ENCODE measurements at places on chromosomes 4 and X.

DNA sequence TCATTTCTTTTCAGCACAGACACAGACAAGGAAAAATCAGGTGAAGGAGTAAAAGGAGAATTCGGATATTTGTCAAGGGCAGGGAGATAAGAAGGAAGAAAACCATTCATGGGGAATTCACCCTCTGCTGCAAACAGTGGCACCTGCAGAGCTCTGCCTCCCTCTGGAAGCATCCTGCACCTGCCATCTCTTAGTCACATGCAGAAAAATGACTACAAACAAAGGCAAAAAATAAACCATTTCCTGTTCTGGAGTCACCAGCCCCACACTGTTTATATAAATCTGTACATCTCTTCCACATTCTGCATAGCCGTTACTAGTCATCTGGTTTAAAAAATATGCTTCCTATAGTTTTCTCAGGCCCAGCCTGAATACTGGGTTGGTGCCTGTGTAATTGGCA lies 205.3 kb downstream of the ARAP2 start:
- no peak for DNase-seq

GRCh38 chr4:7973545-7973981 lies 33.9 kb upstream of the AFAP1 start:
- no peak for DNase-seq

GRCh38 chr4:7828793-7829301 lies 110.8 kb downstream of the AFAP1 start:
- no peak for DNase-seq

DNA sequence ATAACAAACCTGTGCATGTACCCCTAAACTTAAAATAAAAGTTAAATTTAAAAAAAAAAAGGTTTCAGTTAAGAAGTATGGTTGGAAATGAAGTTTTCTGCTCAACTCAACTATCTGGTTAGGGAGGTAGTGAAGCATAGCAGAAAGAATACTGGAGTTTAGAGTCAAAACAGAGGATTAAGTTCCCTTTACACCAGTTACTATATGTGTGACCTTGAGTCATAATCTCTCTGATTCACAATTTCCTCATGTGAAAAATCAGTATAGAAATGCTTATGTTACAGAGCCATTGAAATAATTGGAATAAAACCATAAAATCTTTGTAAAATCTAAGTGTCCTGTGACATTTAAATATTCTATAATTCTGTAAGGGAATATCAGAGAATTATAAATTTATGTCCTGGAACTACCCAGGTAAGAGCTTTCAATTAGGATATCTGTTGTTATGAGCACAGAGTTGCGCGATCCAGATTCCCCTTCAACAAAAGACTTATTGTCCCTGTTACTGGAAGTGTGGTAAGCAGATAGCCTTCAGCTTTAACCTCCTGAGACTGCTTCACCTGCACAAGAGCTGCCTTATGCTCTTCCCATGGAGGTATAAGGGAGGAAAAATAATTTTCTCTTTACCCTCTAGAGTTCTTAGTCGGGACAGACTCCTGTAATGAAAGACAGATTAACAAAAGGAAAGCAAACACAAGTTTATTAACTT lies 203.8 kb upstream of the NRK start:
- DNase-seq, result peak; percentile 72

- DNase-seq, result no peak
These were observed 291.8 kb downstream of the LDB2 start for GRCh38 chr4:16606691-16607090.

DNA sequence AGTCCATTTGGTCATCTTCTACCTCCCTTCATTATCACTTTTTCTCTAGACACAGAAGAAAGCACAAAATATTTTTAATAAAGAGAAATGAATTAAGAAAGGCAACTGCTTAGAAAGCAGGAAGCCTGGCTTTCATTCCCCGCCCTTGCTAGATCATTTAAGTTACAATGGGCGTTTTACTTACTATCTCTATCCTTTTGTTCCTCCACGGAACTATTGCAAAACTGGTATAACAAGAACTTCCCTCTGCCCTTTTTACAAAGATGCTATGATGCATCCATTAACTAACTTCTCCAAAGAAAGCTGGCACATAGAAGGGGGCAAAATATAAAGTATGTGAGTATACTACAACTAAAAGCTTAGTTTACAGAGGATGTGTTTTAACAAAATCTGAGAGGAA lies 434.5 kb upstream of the FTHL17 start:
- no peak for DNase-seq

DNA sequence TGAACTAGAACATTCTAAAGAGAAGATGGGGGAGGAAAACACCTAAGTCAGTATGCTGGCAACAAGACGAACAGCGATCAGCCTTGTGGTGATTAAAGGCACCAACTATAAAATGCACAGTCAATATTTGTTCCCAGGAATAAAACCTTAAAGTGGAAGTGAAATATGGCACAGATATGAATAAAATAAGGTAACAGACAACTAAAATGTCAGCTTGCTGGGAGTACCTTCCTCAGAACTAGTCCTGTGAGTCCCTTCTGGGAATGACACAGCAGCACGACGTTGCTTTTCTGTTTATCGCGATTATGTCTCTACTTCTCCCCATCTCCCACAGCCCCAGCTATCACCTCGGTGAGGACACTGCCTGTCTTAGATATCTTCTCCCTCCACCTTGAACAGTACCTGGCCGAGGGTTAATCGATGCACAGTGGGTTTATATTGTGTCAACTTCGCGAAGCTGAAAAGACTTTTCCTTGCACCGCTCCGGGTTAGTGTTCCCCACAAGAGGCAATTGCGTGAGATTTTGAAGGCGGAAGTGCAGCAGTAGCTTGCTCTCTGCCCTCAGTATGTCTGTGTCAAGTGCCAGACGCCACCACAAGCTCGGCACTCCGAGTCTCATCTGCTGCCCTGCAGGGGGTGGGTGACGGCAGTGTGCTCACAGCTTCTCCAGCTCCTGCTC lies 17.4 kb downstream of the MTNR1A start:
- no peak for DNase-seq

DNA sequence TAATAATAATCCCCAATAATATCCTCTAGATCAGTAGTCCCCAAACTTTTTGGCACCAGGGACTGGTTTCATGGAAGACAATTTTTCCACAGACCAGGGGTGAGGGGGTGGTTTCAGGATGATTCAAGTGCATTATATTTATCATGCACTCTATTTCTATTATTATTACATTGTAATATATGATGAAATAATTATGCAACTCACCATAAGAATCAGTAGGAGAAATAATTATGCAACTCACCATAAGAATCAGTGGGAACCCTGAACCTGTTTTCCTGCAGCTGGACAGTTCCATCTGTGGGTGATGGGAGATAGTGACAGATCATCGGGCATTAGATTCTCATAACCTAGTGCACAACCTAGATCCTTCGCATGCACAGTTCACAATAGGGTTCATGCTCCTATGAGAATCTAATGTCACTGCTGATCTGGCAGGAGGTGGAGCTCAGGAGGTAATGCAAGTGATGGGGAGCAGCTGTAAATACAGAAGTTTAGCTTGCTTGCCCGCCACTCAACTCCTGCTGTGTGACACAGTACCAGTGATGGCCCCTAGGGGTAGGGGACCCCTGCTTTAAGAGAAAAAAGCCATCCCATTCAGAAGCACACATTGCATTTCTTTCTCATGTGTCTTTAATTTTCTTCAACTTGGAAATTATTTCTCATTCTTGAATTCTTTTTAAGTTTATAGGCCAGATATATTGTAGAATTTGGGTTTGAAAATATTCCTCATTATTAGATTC lies 16.0 kb upstream of the SH3RF1 start:
- DNase-seq, result no peak

DNA sequence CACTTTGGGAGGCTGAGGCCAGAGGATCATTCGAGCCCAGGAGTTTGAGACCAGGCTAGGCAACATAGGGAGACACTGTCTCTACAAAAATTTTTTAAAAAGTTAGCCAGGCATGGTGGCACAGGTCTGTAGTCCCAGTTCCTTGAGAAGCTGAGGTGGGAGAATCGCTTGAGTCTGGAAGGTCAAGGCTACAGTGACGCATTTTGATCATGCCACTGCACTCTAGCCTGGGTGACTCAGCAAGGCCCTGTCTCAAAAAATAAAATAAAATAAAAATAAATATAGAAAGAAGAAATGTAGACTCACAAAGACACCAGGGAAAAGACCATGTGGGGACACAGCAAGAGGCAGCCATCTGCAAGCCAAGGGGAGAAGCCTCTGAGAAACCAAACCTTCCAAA lies 42.3 kb upstream of the SLC7A3 start:
- DNase-seq, result no peak

DNA sequence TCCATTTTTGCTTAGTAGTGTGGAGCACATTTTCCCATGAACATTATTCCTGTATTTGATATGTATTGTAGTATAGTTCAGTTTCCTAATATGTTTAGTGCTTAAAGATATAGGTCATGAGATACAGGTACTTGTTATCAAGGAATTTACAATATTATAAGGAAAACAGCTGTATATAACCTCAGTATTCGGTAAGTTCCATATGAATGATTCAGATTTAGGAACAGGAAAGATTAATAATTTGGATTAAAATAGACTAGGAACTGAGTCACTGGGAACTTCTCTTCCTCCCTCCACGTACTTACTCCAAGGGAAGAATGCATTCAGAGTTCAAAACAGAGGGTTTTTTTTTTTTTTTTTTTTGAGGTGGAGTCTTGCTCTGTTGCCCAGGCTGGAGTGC lies 20.0 kb downstream of the DIAPH2 start:
- DNase-seq, result no peak

DNA sequence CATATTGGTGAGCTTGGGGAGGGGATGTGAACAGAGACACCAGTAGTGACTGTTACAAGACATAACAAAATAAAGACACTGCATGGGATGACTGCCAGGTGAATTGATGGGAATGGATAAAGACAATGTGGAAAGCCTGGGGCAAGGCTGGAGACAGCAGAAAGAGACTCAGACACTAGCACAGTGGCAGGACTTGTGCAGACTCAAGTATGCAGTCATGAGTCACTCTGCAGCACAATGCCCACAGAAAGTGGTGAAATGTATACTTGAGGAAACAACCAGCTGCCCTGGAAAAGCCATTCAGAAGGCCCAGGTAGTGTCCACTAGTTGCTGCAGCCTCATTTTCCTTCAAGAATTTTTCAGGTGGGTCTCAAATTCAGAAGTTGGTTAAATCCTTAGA lies 452.3 kb downstream of the MID1IP1 start:
- DNase-seq, result no peak

DNA sequence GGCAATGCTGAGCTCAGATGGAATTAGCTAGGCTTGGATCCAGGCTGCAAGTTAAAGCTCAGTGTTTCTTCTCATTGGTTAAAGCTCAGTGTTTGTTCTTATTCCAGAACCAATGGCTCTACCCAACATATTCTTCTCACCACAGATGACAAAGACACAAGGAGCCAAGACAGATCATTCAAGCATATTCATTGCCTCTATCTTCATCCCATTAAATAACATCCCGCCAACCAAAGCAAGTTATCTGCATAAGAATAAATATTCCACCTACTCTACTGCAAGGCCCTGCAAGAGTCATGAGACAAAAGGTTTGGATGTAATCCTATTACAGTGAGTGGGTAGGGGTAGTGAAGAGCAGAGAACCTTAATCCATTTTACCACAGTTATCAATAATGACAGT lies 766.5 kb downstream of the C4orf33 start:
- DNase-seq, result no peak

DNA sequence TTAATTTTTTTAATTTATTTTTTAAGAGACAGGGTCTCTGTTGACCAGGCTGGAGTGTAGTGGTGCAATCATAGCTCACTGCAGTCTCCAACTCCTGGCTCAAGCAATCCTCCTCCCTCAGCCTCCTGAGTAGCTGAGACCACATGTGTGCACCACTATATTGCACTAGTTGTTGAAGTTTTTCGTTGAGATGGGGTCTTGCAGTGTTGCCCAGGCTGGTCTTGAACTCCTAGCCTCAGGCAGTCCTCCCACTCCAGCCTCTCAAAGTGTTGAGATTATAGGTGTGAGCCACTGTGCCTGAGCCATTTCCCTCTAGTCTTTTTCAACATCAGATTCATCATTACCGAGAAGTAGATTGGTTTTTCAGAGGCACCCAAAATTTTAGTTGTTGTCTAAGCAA lies 165.7 kb downstream of the DCLK2 start:
- DNase-seq, result no peak

DNA sequence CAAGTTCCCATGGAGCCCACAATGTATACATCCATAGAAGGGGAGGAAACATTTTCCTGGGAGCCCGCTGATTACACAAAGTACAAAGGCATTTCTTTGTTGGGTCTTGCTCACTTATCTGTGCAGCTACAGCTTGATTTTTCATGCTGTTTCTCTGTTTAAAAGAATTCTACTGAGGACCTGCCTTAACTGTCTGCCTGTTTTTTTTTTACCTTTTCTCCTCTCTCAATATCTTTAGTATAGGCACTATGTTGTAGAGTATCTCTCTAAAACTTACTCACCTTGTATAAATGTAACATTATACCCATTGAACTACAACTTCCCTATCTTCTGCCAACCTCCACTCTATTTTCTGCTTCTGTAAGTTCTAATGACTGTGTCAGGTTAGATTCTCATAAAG lies 494.6 kb upstream of the EPHA5 start:
- no peak for DNase-seq

GRCh38 chr4:105198541-105198940 lies 51.9 kb downstream of the TET2 start:
- DNase-seq, result no peak

DNA sequence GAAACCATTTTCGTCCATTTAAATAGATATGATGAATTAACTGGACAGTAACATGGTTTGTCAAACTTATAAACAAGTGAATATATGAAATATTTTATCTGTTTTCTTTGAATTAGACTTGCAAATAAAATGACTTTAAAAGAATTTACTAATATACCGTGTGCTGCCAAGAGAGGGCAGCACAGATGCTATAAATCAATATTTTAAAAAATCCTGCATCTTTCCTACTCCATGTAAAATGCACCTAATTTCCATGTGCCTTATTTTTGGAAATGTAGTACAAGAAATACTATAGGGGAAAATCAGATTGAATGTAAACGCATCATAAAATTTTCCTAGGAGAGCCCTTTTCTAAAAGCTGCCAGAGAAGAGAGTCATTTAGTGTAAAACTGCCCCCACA lies 62.2 kb downstream of the PRKX start:
- no peak for DNase-seq

Data from NCI-H526 treated with DMSO at 0.1 percent for 48 hours (cell line).